ENCODE measurements at places on chromosomes 12 and 14.

- DNase-seq: peak; percentile 22
Measured at GRCh38 chr12:95963096-95963495, 20.0 kb downstream of the AMDHD1 start.

DNA sequence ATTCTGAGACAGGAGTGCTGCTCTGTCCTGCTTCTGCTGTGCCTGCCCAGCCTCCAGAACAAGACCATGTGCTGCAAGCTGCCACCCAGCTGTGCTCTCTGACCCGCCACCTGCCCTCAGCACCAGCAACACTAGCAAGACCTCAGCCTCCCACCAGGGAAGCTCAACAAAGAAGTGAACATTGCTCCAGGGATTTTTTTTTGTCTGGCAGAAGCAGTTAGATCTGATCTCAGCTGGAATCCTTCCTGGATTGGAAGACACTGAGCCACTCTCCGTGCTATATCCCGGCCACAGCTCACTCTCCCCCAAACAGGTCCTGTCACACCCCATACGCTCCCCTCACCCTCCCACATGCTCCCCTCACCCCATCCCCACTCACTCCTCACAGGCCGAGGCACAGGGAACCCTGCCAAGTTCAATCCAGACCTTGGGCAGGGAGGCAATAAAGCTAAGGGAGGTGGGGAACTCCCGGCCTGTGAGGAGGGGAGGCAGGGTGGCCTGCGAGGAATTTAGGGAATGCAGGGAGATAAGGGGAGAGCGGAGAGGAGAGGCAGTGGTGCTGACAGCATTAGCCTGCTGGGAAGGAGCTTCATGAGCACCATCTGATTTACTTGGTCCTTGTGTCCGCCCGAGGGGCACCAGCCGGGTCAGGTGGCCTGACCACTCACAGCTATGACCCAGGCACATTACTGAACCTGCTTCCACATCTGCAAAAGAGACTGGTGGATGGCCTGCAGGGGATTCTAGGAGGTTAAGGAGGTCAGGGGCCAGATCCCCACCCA is 29.7 kb downstream of the CCDC85C start:
- no peak for DNase-seq

DNA sequence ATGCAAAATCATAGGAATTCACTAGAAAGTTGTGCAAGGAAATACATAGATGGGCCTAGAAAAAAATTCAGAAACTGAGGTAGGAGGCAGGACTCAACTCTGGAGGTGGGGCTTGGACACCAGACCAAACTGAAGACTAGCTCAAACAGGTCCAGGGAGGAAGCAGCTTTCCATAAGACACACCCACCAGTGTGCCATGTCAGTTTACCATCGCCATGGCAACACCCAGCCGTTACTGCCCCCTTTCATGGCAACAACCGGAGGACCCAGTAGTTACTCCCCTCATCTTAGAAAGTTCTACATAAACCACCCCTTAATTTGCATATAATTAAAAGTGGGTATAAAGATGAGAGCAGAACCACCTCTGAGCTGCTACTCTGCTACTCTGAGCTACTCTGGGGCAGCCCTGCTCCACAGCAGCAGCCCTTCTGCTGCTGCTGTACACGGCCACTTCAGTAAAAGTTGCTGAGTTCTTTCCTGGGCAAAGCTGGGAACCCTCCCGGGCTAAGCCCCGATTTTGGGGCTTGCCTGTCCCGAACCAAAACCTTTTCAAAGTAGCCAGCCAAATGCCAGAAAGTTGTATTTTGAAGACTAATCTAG is 30.8 kb upstream of the NINJ2 start:
- no peak for DNase-seq

DNA sequence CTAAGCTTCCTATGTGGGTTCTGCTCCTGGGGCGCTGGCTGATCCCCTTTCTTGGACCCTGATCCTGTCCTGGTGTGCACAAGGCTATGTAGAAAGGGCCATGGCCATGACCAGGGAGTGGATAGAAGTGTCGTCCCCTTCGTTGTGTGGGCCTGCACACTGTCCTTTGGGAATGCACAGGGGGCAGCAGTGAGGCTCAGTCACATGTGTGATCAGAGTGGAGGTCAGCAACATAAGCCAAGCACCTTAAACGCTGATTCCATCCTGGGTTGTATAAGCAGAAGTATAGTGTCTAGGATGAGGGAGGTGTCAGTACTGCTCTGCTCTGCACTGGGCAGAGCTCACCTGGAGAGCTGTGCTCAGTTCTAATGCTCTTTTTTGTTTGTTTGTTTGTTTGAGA is 48.4 kb downstream of the ESRRB start:
- DNase-seq: no peak

GRCh38 chr12:65955452-65955851 is 131.2 kb downstream of the HMGA2 start:
- no peak for DNase-seq

DNA sequence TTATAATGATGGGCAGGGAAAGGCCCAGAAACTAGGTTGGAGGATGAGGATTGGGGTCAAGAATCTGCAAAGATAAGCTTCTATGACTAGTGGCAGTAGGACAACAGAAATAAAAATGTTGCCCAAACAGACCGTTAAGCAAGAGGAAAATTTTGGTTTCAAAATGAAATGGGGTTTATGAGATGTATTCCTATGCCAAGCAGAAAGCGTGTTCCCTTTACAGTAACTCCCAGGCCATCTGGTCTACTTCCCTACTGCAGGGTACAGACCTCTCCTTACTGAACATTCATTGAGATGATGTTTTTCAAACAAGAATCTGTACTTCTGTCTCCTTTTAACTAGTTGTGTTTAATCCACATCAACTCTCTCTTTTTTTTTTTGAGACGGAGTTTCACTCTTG is 20.4 kb upstream of the TMEM229B start:
- DNase-seq: peak; percentile 92

DNA sequence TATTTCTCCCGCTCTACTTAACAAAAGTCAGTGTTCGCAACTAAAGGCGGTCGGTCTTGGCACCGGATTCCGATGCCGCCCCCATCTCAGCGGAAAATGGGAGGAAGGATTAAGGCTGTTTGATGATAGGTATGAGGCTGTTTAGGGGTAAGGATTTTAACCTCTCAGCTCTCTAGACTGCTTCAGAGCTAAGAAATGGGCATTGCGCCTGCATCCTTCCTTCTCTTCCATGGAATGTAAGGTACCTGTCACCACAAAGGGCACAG is 1.4 kb downstream of the COCH start:
- no peak for DNase-seq

- no peak for DNase-seq
Measured at GRCh38 chr12:5096241-5096924, 52.7 kb downstream of the KCNA5 start.

- no peak for DNase-seq
Measured at GRCh38 chr12:27644158-27644845, 51.9 kb upstream of the REP15 start.

DNA sequence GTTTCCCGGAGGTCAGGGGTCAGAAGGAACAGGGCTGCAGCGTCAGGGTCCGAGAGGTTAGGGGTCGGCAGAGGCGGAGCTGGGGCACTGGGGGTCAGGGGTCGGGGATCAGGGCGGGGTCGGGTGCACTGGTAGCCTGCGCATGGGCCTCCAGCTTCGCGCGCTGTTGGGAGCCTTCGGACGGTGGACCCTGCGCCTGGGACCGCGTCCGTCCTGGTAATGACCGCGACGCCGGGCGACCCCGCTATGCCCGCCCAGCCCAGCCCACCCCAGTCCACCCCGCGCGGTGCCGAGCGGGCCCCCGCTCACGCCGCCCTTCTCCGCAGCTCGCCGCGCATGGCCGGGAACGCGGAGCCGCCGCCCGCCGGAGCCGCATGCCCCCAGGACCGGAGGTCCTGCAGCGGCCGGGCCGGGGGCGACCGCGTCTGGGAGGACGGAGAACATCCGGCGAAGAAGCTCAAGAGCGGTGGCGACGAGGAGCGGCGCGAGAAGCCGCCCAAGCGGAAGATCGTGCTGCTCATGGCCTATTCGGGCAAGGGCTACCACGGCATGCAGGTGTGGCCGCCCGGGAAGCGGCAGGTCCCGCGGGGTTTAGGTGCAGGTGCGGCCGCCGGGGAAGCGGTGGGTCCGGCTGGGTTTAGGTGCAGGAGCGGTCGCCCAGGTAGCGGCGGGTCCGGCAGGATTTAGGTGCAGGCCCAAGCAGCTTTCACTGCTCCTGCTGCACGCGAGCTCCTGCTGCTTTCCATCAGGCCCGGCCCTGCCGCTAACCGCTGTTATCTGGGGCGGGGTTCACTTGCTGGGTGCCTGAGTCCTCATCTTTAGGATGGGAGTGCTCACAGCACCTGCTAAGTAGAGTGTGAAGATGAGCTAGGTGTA is 743 bp downstream of the PUS1 start:
- no peak for DNase-seq

DNA sequence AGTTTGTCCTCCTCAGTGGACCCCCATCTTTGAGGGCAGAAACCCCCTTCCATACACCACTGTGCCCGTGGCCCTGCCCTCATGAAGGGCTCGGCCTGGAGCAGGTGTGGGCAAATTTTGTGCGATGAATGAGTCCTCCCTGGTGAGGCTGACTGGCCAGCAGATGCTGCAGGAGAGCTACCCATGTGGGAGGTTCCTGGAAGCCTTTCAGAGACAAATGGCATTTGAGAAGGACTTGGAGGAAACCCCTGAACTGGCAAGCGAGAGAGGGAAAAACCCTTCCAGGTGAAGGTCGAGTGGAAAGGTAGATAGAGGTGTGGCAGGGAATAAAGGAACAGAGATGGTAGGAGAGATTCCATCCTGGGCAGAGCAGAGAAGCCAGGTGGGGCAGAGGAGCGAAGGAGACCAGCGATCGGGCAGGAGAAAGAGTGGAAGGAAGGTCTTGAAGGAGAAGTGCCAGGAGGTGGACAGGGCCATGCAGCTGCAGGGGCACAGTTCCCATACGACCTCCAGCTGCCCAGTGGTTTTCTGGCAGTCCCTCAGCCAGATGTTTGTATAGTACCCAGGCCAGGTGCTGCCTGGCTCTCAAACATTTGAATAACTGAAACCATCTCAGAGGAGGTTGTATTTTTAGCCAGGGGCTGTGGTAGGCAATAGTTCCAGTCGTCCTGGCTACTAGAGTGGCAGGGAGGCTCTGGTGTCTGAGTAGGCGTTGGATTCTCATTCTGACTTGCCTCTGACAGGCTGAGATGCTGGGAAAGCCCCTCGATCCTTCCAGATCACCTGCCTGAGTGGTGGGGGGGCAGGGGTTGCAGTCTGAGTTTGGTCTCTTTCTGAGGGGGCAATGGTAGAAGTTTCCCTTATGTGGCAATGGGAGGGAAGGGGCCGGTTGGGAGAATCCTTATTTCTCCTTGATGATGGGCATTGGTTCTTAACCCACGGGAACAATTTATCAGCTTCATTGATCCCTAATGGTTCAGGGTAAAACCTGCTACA is 40.1 kb downstream of the FBXL14 start:
- DNase-seq: no peak

- DNase-seq: no peak
Measured at GRCh38 chr14:40282196-40282595, 850.0 kb upstream of the FBXO33 start.

- no peak for DNase-seq
Measured at GRCh38 chr14:22397221-22397737, 191.7 kb downstream of the DAD1 start.

DNA sequence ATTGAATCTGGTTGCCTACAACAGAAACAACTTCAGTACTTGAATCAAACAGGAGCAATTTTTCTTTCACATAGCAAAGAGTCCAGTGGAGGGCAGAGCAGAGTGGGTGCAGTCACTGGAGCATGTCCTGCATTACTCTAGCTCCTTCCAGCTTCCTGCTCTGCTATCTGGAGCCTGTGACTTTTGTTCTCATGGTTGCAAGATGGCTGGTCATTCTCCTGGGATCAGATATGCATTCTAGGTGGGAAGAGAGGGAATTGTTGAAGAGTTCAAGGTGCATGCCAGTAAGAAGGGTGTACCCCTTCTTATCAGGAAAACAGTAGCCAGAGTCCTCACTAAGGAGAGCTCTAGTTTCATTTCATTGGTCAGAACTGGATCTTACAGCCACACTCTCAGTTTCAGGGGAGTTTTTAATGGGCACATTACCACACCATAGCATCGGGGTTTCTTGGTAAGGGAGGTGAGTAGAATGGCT is 8.0 kb downstream of the IFT43 start:
- no peak for DNase-seq

- DNase-seq: no peak
Measured at GRCh38 chr14:70654632-70655031, 12.9 kb downstream of the TTC9 start.

DNA sequence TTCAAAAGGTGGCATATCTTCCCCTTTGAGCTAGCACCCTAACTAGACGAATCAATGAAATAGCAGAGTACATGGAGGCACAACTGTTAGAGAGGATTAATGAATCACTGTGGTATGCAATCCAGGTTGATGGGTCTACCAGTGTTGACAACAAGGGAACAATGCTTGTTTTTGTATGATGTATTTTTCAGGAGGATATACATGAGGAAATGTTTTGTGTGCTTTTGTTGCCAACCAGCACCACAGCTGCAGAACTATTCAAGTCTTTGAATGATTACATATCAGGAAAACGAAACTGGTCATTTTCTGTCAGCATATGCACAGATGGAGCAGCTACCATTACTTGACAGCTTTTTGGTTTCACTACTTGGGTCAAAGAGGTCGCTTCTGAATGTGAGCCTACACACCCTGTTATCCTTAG is 142.6 kb downstream of the GPHN start:
- DNase-seq: no peak

DNA sequence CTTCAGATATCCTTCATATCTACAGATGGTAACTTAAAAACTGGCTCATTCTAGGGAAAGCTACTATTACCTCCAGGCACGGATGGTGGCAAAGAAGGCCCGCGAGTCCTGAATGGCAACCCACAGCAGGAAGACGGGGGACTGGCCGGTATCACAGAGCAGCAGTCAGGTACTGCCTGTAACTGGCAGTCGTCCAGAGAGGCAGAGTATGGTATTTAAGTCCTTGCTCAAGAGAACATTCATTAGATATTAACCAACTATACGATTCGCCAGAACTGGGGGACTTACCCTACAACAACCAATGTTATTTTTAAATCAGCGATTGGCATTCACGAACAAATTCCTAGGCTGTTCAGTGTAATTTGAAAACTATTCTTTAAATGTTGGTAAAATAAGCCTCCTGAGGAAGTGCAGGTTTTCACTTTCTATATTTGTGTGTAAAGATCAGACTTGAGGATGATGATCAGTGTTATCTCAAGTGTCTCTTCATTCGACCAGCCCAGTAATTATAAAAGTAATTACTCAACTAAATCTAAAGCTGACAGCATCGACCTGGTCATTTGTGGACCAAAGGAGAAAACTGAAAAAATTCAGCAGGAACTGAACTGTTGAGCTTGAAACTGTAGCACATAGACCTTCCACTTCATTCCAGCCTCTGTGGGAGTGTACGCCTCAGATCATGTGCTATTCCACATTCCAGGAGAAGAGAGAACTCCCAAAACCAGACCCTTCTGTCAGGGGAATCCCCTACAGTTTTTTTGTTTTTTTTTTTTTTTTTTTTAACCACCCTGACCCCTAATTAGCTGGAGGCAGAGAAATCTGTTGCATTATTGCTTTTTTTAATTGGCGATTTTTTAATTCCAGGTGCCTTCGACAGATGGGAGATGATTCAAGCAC is 75.6 kb downstream of the ESR2 start:
- DNase-seq: no peak

Data from inflammatory macrophage treated with lipopolysaccharide for 4 hours (primary cell).